ENCODE measurements at places on chromosomes 7 and 10. TPM values are rescaled to one million over a fixed set of nuclear protein-coding genes. Genes with fewer than 3 reads are reported as not detected.

The UPK3BL1 gene
- total RNA-seq: 10.3 TPM

The ATOH7 gene
- not detected for total RNA-seq

The RADIL gene
- 8.8 TPM for total RNA-seq

The SLF2 gene
- total RNA-seq: 6.9 TPM

The MEPCE gene
- total RNA-seq: 32.3 TPM

The CYP3A7 gene
- total RNA-seq: not detected

The HDAC9 gene
- 6.9 TPM for total RNA-seq

The NACAD gene
- total RNA-seq: 2.3 TPM

The JMJD1C gene
- total RNA-seq: 73.1 TPM

The TMEM130 gene
- 1.1 TPM for total RNA-seq

The EVX1 gene
- total RNA-seq: not detected

The MACROH2A2 gene
- 7.6 TPM for total RNA-seq

The LAMB1 gene
- total RNA-seq: 515 TPM

The ITPRID1 gene
- not detected for total RNA-seq

The GHRHR gene
- not detected for total RNA-seq

The LRRC61 gene
- total RNA-seq: not detected

The NKX2-3 gene
- total RNA-seq: not detected

The AKAP9 gene
- 17.9 TPM for total RNA-seq

The IPMK gene
- total RNA-seq: 7.9 TPM

The TSPAN12 gene
- 0.72 TPM for total RNA-seq

The ANKRD30A gene
- not detected for total RNA-seq

The OR2A42 gene
- not detected for total RNA-seq

The ECD gene
- total RNA-seq: 28.4 TPM

The LRRC18 gene
- total RNA-seq: not detected

The SEC31B gene
- total RNA-seq: 4.5 TPM

The PDE1C gene
- total RNA-seq: 3.6 TPM

The CYP3A5 gene
- not detected for total RNA-seq

The UNC5B gene
- 54.9 TPM for total RNA-seq

The CYP2C18 gene
- not detected for total RNA-seq

The SPAM1 gene
- not detected for total RNA-seq

The PLEKHS1 gene
- total RNA-seq: not detected

The COL1A2 gene
- total RNA-seq: 7,749 TPM

The FFAR4 gene
- not detected for total RNA-seq

The CACNA2D1 gene
- total RNA-seq: 69.7 TPM

The SLIT1 gene
- total RNA-seq: not detected

The CPA4 gene
- total RNA-seq: 56.7 TPM

The ZNF22 gene
- 12.5 TPM for total RNA-seq

The GRID1 gene
- total RNA-seq: not detected

The AS3MT gene
- 1.3 TPM for total RNA-seq

The PVRIG gene
- not detected for total RNA-seq

The TFPI2 gene
- total RNA-seq: 1,067 TPM

The SLC35G1 gene
- 3.6 TPM for total RNA-seq

The TRIM74 gene
- total RNA-seq: not detected

The LBX1 gene
- under 0.01 TPM for total RNA-seq

The TFEC gene
- not detected for total RNA-seq

The ASIC3 gene
- not detected for total RNA-seq

The GALNT17 gene
- not detected for total RNA-seq

The IFIT1 gene
- total RNA-seq: 18.6 TPM

The PAX4 gene
- not detected for total RNA-seq

Data from cardiac atrium fibroblast (primary cell).